ENCODE measurements at places on chromosomes 7 and 10.

- DNase-seq = no peak
These were observed 381.8 kb upstream of the FZD8 start for GRCh38 chr10:36023939-36024338.

GRCh38 chr10:132469197-132469884, 68.2 kb upstream of the INPP5A start:
- no peak for DNase-seq

GRCh38 chr10:104322416-104322782, 15.9 kb downstream of the ITPRIP start:
- no peak for DNase-seq

DNA sequence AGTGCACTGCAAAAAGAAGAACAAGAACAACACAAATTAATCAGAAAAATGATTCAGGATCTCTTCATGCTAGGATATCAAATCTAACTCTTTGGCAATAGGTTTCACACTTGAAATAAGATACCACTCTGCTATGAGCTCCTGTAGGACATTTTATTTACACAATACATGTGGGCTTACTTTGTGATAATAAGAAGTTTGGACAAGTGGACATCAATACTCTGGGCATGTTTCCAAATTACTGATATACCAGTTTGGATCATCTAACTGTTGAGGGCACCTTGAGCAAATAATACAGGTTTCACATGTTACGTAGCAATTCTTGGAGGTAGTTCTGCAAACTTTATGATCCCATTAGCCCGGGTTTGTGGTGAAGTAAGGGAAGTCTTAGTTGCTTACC, 59.8 kb downstream of the CPVL start:
- no peak for DNase-seq

DNA sequence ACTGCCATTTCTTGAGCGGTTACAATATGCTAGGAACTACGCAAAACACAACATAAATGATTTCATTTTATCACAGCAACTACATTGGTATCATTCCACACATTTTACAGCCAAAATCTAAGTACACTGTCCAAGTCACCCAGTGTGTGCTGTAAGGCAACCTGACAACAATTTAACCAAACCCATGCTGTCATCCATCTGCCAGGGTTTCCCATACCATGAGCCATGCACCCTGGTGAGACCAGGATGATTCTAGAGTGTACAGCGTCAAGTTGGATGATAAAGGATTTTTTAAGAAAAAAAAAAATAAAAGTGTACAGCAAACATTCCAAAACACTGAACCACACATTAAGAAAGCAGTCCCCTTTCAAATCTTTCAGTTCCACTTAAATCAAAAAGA, 52.9 kb downstream of the PIK3AP1 start:
- DNase-seq = no peak

DNA sequence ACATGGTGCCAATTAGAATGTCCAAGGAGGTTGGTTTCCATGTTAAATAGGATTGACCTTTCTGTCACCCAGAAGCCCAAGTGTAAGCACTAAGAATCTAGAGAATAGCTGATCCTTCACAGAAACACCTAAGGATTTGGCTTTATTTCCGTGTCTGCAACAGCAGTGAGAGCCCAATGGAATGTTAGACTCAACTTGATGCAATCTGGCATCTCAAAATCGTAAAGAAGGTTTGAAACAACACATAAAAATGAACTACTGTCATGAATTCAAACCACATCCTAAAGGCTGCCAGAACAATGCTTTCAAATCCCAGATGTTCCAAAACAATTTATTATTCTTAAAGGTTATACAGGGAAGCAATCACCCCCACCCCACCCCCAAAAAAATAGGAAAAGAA, 18.6 kb downstream of the PPP1R3C start:
- no peak for DNase-seq

GRCh38 chr10:6920072-6921019, 340.3 kb upstream of the PRKCQ start:
- peak; percentile 69 for DNase-seq

GRCh38 chr7:73509463-73509862, 12.6 kb downstream of the BAZ1B start:
- DNase-seq = no peak

GRCh38 chr7:16986755-16987154, 105.0 kb upstream of the AGR3 start:
- no peak for DNase-seq

- DNase-seq = no peak
These were observed 121.9 kb downstream of the RNF216 start for GRCh38 chr7:5659584-5659983.

GRCh38 chr7:81120803-81121202, 202.0 kb upstream of the SEMA3C start:
- DNase-seq = no peak

- no peak for DNase-seq
These were observed 56.2 kb upstream of the GDF10 start for GRCh38 chr10:47243791-47244190.

DNA sequence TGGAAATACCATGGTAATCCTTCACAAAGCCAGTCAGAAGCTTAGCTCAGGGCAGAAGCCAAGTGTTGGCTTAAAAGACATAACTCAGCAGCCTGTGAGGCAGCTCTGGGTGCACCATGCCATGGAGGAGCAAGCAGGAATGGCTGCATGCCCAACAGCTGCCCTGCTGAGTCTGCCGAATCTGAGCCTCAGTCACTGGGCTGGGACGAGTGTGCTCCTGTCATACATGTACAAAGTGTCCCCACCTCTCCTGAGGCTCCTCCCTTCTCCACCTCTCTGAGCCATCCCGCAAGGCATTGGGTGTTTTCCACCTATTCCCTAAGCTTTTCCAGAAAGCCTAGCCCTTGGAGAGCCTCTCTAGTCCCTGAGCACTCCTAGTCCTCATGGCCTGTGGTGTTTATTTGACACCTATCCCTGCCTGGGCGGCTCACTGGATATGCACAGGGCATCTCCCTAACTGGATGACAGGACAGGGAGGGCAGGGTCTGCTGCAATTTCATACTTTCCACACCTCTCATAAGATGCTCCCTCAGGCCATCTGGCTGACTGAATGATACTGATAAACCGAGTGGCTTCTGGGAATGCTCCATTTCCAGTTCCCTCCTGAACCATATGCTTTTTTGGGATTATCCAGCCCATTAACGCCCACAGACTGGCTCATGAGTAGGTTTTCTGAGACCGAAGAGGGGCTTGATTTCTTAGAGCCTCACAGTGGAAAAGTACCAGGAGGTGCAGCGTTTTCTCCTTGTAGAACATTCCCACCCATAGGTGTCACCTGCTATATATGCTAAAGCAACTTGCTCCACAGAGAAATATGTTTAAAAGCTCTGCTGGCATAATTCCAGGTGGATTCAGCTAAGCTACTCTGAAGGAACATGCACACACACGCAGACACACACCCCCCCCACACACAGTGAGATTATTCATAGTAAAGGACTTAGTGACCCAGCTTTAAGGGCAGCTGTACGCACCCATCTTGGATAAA, 199.3 kb downstream of the SNX10 start:
- DNase-seq = no peak

DNA sequence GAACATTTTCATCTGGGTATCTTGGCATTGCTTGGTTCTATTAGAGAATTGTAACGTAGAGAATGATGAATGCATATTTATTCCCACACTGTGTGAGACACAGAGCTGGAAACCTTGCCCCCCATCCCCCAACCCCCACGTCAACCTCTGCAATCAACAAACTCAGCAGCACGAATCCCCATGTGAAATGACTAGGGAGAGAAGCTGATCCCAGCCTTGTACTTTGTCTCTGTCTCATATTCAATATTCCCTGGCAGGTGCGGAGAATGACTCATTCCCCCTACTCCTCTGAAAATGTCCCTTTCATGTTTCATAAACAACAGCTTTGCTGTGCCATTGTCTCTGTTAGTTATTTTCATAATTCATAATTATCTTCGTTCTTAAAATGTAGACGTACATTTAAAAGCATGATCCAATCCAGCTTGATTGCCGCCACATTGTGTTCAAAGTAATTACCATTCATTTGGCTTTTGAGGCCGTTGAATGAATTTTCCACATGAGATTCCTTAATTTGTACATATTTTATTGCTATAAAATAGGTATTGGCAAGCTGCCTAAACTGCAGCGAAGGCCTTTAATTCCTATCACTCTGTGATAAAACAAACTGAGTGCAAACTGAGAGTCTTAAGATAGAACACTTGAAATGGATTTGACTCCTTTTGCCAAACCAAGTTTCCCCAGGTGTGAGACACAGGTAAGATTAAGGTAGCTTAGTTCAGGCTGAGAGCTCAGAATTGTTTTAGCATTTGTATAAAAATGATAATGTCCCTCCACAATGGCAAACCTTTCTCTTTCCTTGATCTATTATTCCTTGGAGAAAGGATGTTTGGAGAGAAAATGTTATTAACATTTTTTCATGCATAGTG, 920.2 kb downstream of the TYW1 start:
- no peak for DNase-seq

DNA sequence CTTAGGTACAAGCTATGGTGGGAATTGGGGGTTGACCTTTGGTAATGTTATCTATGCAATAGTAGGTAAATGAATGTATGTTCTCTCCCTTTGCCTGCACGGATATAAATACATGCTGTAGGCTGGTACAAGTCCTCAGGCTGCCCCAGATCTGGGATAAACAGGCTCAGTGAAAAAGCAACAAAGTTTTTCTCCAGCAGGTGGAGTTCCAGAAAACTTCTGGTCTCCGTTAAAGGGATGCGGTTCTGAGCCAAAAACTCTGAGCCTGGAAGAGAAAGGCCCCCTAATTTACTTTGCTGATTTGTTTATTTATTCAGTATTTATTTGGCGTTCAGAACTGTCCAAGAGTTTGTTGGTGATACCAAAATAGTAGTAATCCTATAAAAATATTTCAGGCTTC, 204.7 kb downstream of the ADRA2A start:
- no peak for DNase-seq

DNA sequence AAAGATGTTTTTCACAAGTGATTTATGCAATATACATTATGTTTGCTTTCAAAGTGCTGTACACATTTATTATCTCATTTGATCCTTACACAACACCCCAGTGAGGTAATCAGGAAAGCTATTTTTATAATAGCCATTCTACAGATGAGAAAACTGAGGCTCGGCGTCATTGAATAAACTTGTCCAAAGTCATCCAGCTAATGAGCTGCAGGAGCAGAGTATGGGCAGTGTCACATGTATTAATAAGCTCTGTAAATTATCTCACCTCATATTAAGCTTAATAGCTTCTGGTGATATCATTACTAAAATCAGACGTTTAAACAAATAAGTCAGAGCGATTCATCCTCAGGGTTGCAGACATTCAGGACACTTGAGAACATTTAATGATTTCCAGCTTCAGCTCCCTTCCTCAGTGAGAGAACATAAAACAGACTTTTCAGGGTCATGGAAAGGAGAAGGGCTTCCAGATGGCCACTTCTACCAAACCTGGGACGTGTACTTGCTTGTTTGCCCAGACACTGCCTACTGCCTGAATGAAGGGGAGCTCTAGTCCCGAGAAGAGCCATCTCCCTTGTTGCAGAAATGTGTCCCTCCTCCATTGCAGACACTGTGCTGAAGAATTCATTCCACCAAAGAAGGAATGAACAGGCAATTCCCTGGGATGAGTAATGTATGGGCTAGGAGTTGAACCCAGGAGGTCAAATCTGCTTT, 20.5 kb upstream of the FZD1 start:
- no peak for DNase-seq

GRCh38 chr10:6151087-6151977, 51.4 kb upstream of the PFKFB3 start:
- DNase-seq = no peak

- no peak for DNase-seq
These were observed 158.1 kb upstream of the PLXDC2 start for GRCh38 chr10:19658131-19658530.

DNA sequence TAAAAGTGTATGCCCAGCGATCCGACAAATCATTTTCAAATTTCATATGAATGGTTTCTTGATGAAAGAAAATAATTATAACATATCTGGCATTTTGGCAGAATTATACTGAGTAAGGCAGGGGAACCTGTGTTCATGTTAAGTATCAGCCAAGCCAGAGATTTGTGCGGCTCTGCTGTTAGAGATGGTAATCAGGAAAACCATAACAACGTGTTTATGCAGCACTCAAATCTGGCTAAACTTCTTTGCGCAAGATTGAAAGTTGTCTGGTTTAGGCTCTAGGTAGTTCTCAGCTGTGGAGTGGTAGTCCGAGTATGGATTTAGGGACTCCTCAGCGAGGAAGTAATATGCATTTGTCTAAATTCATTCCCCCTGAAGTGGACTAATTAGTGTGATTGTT, 8.9 kb upstream of the CTBP2 start:
- no peak for DNase-seq

DNA sequence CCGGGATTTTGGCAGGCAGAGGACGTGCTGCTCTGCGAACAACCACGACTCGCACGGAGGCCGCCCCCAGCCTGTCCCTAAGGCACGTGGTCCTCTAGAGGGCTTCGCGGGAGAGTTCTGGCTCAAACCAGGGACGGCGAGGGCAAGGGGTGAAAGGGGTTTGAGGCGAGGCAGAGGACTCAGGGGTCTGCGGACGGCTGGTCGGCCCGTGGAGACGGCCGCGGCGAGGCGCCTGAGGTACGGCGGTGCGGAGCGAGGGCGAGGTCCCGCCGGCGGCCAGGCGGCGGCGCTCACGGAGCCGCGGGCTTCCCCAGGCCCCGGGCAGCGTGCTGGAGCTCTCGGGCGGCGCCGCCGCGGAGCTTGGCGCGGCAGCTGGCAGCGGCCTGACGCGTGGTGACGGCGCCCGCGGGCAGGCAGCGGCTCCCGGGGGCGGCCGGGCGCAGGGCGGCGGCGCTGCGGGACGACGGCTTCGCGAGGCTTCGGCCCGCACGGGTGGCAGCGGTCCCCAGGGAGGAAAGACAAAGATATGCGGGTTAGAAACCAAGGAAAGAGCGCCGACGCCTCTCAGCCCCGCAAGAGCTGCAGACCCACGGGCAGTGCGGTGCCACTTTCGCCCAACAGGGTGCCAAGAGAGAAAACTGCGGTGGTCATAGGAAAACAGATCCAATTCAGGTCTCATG, 44.8 kb downstream of the ZNF800 start:
- peak; percentile 57 for DNase-seq

DNA sequence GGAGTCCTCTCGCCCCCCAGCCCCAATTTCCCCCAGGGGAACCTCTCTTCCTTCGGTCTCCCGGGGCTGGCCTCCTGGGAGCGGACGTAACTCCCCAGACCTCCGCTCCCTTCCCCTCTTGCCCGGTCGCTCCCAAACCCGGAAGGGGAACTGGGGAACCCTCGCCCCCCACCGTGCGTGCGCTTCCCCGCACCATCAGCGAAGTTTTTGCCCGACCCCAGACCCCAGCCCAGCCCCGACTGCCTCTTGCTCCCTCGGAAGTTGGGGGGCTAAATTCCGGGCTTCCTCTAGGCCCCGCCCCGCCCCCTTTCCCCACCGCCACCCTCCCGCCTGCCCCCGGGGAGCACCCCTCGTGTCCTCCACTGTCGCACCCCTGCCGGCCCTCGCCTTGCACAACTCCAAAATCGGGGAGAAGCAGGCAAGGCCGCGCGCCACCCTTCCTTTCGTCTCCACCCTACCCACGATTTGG, 436 bp downstream of the GNB2 start:
- no peak for DNase-seq

DNA sequence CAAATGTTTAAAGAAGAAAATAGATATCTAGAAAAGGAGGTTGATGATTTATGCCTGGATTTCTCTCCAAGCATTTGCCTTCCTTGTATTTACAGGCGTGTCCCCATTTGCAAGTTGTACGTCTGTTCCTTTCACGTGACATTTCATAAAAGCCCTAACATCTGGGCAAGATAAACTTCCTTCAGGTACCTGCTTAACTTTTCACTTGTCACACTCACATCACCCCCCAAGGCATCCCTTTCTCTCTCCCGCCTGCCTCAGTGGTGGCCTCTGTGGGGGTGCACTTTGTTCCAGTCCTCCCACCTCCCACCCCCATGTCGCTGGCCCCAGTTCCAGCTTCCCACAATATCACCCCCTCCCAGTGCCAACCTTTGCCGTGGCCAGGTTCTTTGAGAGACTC, 6.7 kb downstream of the TWIST1 start:
- no peak for DNase-seq

Data from activated gamma-delta T cell treated with anti-CD3 and anti-CD28 coated beads, Interleukin-2, amount 50 U/mL, for 16 hours (primary cell).